ENCODE measurements at places on chromosomes 11 and 22.

GRCh38 chr11:85359859-85360258 is 267.3 kb downstream of the DLG2 start:
- no peak for DNase-seq

GRCh38 chr11:24240496-24241175 is 256.2 kb upstream of the LUZP2 start:
- DNase-seq: no peak

- no peak for DNase-seq
Measured at GRCh38 chr11:128763224-128763623, 69.4 kb downstream of the FLI1 start.

- peak; percentile 46 for DNase-seq
Measured at GRCh38 chr11:7665473-7666291, 7.6 kb downstream of the CYB5R2 start.

DNA sequence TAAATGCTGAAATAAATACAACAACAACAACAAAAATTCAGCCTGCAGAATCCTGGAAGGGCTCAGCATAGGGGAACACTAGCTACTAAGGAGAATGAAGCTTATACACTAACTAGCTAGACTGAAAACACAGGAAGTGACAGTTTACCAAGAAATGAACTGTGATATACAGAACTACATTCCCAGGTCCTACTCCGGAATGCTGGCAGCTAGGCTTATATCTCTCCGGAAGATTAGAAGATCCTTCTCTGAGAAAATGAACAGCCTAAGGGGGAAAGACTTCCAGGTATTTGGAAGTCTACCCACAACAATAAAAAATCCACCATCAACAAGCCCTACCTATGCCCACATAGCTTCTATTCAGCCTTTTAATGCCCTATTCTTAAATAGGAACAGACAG is 31.0 kb downstream of the CCDC34 start:
- no peak for DNase-seq

- DNase-seq: no peak
Measured at GRCh38 chr11:64524158-64524527, 66.9 kb upstream of the SLC22A12 start.

- no peak for DNase-seq
Measured at GRCh38 chr11:18173225-18173866, 709 bp downstream of the MRGPRX4 start.

DNA sequence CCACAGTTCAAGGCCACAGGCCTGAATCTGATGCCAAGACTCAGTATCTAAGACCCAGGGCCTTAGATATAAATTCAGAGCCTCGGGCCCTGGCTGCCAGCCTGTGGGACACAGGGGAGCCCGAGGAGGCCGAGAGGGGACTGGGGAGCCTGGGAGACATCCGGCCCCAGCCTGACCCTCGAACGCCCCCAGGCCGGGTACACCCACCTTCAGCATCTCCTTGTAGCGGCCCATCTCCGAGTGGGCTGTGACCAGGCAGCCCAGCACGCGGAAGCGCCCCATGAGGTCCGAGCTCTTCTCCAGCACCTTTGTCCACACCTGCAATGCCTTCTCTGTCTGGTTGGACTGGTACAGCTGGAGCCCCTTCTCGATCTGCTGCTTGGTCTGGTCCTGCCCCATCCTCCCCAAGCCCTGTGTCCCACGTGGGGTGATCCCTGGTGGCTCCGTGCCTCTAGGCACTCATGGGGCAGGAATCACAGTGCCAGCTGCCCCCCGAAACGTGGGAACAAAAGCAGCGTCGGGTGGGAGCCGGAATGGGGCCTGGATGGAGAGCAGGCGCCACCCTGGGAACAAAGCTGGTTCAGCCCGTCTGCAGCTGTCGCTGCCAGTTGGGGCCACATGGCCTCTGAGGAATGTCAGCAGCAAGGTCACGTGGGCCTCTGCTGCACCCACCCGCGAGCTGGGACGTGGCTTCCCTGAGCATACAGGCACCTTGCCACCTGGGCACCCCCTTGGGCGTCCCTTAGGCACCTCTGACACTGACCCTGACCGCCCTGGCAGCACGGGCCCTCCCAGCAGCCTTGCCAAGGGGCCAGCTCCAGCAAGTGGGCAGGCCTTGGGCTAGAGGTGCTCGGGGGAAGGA is at the start of gene RAPSN:
Gene RAPSN, minus strand, starts transcription at position 571 of the 862 bp plus-strand sequence. Its CDS starts 172 bp downstream, at position 399.
- no peak for DNase-seq

GRCh38 chr11:85628771-85629341 is 463 bp downstream of the TMEM126B start:
- no peak for DNase-seq

- no peak for DNase-seq
Measured at GRCh38 chr11:120185706-120186455, 25.0 kb upstream of the OAF start.

DNA sequence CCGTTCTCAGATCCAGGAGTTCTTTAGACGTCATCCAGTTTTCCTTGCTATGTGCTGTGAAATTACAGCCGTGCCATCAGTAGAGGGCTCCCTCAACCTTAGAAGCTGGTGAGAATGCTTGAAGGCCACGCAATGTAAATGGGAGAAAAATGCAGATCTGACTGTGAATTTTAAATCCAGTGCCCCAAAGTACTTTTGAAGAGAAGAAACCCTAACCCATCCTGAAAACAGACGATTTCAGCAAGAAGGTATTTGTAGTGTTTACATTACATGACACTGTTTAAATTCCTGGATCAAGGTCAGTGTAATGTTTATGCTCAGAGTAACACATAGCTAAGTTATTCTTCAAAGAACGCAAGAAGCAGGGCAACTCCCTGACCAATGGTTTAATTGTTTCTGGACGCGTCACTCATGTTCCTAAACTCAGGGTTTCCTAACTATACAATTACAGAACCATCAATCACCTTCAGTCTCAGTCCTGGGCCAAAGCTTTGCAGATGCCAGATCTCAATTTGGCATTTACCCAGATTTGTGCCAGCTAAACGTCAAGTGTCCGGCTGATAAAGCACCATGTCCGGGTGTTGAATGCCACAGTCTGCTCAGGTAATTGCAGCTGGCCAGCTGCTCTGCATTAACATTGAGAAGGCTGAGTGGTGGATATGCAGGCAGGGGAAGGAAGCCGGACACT is 38.2 kb downstream of the ADAMTS8 start:
- DNase-seq: no peak

GRCh38 chr22:46674367-46674781 is 54.2 kb downstream of the GRAMD4 start:
- peak; percentile 88 for DNase-seq

DNA sequence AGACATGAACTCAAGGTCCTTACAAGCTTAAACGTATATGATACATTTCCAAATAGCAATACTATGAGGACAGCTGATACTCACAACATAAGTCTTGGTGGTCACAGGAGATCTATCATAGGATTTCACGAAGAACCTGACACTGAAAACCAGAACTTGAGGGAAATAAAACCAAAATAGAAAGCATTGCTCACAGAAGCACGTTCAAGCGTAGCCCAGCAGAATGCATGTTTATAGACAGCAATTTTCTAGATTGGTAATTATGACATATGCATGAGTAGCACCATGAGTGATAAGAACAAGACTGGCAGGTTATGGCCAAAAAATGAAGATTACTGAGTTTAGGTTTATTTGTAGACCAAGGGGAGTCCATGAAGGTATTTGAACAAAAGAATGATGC is 243.5 kb downstream of the ETS1 start:
- no peak for DNase-seq

- no peak for DNase-seq
Measured at GRCh38 chr11:65648997-65649493, 11.1 kb downstream of the SIPA1 start.

DNA sequence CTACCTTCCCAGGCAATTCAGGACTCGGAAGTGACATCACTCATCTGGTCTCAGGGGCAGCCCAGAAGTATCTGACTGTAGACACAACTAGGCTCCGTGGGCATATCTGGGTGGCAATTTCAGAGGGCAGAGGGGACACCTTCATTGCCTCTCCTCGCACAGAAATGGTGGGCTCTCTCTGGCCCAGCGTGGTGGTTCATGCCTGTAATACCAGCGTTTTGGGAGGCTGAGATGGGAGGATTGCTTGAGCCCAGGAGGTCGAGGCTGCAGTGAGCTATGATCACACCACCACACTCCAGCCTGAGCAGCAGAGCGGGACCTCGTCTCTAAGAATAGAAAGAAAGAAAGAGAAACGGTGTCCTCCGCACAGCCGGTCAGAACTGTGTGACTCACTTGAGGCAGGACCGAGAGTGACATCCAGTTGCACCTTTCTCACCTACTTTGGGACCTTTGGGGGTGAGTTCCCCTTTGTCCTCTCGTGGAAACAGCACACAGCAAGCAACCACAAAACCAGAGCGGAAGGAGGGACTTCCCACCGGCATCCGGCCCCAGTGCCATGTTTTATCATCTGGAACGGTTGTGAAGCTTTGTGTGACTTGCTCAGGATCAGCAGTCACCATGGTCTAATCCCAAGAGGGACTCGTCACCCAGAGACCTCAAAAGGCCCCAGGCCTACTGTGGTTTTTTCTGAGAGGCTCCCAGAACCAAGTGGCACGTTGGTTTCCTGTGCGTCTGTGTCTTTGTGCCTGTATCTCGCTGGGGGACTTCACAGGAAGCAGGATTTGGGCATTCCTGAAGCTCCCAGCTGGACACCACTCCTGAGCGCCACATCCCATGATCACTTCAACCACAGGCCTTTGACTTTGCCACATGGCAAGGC is 38.4 kb upstream of the EMID1 start:
- DNase-seq: peak; percentile 2

GRCh38 chr22:48712558-48713271 is 1115.0 kb downstream of the BRD1 start:
- DNase-seq: no peak
